ENCODE measurements at places on chromosomes 1 and 21.

- DNase-seq: no peak
Measured at GRCh38 chr1:87586501-87586900, 257.8 kb downstream of the LMO4 start.

GRCh38 chr1:101632548-101633272, 364.0 kb downstream of the OLFM3 start:
- no peak for DNase-seq

GRCh38 chr1:160997323-160998038, 23.5 kb downstream of the F11R start:
- peak; percentile 43 for DNase-seq

DNA sequence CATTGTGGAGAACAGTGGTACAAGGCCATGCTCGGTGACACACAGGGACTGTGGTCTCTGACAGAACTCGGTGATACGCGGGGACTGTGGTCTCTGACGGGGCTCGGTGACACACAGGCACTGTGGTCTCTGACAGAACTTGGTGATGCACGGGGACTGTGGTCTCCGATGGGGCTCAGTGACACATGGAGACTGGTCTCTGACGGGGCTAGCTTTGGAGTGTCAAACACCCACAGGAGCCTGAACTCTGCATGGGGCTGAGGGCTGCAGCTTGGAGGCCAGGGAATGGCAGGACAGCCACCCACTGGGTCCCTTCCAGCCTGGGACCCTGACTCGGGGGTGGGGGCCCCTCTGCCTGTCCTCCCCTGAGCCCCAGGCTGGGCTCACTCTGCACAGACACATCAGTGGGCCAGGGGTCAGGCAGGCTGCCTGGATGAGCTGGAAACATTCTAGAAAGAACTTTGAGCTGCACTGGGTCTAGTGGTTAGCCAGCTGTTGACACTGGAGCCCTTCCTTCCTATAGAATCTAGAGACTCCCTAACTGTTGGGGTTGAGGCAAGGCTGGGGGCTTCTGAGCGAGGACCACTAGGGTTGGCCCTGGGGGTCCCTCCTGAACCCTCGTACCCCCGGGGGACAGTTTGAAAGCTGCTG, 49.8 kb downstream of the DISP3 start:
- DNase-seq: no peak

DNA sequence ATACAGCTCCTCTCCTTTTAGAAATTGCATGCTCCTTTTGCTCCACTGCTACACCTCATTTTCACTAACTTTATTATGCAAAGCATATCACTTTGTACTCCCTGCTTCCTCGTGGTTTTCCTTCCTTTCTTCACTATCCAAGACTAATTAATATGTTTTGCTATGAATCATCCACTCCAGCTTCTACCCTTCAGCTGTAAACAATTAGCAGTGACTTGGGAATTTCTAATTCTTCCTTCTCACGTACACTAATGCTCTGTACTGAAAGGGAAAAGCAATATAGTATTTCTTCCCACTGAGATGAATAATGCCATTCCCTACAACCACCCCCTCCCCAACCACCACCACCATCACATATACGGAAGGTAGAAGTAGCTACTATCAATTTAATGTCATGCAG, 1917.0 kb downstream of the MRPL39 start:
- DNase-seq: no peak

DNA sequence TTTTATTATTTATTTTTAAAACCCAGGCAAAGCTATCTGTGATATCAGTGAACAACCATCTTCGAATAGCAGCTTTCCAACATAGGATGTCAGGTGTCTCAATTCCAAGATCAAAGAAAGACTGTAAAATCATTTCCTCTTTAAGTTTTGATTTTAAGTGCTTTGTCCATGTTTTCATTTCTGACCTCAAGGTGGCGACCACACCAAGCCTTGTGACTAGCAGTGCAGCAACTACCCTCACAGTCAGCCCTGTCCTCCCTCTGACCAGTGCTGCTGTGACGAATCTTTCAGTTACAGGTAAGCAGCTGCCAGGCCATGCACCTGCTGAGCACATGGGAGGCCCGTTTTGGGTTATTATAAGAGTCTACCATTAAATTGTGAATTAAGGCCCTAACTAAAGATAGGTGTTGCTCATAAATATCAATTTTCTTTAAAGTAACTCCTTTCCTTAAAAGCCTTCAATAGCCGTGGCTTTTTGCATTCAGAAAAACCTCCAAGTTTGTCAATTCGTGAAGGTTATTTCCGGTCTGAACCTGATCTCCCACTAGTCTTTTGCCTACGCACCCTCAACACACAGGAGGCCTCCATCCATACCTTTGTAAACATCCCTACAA, 117.0 kb downstream of the CD247 start:
- DNase-seq: peak; percentile 37

DNA sequence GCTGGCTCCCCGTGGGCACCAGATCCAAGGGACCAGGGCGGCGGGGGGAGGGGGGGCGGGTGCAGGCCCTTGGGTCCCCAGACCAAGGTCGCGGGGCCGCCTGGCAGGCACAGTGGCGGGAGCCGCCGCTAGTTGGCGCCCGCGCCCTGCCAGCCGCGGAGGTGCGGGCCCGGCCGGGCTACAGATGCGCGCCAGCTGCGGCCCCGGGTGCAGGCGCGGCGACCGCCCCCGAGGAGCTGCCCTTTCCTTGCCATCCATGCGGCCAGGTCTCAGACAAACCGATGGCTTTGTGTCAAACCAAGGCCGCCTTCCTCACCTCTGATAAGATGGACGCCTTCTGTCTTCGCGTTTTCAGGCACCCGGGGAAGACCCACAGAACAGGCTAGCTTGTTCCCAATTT, 2.2 kb upstream of the RUNX3 start:
- peak; percentile 70 for DNase-seq

DNA sequence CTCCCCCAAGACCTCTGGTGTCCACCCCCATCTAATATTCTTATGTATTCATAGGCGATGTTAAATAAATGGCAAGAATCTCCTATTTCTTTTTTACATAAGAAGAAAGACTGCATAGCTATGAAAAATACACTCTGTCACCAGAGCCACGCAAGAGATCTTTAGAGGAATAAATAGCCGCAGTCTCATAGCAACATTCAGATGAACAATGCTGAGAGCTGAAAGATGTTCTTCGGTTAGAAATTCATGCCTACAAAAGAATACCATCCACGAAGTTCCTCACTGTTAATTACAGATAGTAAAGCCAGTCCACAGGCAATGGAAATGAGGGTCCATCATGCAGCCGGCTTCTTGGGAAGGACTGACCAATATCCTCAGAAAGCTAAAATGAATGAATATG, 76.0 kb upstream of the SOD1 start:
- DNase-seq: no peak

GRCh38 chr1:40183055-40183710, 22.0 kb downstream of the RLF start:
- DNase-seq: no peak

DNA sequence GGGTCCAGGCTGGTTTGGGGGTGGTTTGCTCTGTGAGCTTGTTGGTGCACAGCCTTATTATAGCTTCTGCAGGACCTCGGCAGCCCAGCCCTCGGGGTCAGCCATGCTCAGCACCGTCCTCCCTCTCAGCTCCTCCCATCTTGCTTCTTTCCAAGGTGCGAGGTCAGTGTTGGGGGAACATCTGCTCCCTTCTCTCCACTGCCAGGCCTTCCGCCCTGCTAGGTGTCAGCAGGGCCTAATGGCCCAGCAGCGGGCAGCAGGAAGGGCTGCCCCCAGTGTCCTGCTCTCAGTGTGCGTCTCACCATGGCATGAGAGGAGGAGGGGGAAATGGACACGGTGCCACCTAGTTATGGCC, 36.5 kb upstream of the LRRC3 start:
- no peak for DNase-seq

- no peak for DNase-seq
Measured at GRCh38 chr21:32544697-32545096, 40.6 kb downstream of the TCP10L start.

DNA sequence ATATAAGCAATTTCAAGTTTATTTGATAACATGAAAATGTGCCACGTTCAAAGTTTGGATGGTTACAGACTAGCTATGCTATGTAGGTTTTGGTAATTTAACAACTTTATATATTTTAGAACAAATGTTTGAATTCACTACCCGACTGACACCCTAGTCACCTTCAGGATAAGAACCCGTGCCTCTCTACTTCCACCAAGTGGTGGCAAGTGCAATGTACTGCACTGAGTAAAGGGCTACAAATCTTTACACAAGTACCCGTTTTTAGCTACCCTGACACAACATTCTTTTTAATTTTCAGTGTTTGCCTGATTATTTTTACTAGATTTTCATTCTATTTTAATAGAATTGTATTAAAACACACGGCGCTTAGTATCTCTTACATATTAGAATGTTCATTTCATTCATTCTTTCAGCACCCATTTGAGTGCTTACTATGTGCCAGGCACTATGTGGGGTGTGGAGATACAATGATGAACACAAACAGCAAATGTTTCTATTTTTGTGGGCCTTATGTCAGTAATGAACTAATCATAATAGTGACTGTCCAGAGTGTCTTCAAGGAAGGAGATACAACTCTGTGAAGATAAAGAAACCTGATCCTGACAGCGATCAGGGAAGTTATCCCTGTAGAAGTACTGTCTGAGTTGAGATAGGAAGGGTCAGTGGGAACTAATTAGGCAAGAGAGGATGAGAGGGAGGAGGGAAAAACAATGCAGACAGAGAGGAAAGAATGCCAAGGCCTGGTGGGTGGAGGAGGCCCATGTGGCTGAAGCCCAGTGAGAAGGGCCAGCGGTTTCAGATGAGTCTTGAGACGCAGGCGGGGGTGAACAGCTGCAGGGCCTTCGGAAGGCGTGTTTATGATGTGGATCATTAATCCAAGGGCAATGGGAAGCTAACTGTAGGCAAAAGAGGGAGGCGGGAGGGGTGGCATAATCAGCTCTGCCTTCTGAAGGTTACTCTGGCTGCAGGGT, 3.8 kb downstream of the LCA5L start:
- no peak for DNase-seq

DNA sequence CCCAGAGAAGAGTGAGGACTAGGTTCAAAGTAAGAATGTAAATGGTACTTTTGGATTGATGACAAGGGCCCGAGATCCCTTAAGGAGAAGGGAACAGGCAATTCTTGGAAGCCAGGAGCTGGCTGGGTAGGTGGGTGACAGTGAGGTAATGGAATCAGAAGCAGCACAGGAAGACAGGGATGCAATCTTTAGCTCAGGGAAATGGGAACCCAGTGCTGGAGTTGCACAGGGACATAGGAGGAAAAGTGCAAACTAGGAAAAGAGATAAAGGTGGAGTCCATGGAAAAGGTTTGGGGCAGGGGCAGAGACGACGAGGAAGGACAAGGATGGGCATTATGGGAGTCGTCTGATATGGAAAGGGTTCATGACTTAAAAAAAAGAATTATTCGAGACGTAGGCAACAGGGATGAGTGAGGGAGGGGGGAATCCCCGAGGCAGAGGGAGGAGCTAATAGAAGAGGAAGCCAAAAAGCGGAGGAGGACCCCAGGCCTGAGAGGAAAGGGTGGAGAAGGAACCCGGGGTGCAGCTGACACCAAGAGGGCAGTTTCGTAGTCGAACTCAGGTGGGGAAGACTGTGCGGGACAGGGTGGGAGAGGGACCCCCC, 495 bp downstream of the PI4KB start:
- peak; percentile 51 for DNase-seq

- no peak for DNase-seq
Measured at GRCh38 chr1:161723459-161724141, 2.3 kb downstream of the FCRLB start.

- no peak for DNase-seq
Measured at GRCh38 chr1:167617153-167618147, 12.6 kb upstream of the RCSD1 start.

DNA sequence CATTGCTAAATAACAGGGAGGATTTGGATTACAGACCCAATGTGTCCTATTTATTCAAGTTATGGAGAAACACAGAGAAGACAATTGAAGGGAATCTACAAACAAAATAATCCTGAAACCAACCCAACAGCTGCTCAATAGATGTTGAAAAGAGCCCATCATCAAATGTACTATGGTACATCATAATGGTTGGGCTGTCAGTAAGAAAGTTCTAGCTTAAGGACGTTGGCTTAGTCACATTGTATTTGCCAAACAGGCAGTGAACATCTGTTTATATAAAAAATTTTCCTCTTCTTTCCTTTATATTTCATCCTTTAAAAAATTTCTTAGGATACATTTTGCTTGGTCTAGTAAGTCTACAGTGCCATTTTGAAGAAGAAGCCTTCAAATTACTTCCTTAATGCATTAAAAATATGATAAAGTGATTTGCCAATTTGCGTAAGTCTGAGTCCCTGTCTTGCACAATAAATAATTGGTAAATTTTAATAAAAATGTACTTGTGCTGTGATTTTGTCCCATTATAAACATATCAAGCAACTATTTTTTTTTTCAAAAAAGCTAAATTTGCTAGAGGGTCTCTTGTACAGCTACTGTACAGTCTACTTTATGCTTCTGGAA, 14.4 kb downstream of the MAP3K7CL start:
- DNase-seq: no peak

GRCh38 chr1:186429017-186429416, 31.9 kb downstream of the PDC start:
- no peak for DNase-seq

DNA sequence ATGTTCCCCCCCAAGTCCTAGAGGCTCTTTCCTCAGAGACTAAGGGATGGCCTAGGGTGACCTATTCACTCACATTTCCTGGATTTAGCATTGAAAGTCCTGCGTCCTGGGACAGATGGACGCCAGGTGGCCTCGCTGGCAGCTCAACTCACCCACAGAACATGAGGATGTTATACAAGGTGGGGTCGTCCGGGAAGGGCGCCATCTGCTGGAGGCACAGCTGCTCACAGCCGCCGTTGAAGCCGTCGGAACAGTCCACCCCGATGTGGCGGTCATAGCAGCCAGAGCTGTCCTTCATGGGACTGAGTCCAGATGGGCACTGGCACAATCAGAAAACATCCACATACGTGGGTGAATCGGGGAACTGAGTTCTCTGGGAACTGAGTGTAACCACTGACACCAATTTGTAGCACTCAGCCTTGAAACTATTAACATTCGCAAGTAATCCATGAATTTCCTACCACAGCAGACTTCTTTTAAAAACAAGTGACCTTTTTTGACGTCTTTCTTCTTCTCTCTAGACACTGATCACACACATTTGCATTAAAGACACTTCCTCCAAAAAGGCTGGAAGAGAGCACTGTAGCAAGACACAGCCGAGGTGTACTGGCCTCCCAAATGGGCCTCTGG, 215.4 kb downstream of the ASTN1 start:
- DNase-seq: peak; percentile 1

- no peak for DNase-seq
Measured at GRCh38 chr21:46608672-46609111, 3.8 kb upstream of the S100B start.

- DNase-seq: no peak
Measured at GRCh38 chr1:212591922-212592321, 16.6 kb upstream of the ATF3 start.

- DNase-seq: peak; percentile 92
Measured at GRCh38 chr21:33924079-33924765, 8.6 kb upstream of the ATP5PO start.

- DNase-seq: no peak
Measured at GRCh38 chr1:185360714-185361113, 43.7 kb upstream of the IVNS1ABP start.

Data from stimulated activated CD4-positive, alpha-beta T cell treated with anti-CD3 and anti-CD28 coated beads, Interleukin-12 subunit alpha, Interleukin-12 subunit beta, amount 100 ng/mL, for 4 hours (primary cell).